ENCODE measurements at places on chromosomes 2 and 18.

- DNase-seq = no peak
Measured at GRCh38 chr2:242063436-242063835, 193.9 kb downstream of the RTP5 start.

DNA sequence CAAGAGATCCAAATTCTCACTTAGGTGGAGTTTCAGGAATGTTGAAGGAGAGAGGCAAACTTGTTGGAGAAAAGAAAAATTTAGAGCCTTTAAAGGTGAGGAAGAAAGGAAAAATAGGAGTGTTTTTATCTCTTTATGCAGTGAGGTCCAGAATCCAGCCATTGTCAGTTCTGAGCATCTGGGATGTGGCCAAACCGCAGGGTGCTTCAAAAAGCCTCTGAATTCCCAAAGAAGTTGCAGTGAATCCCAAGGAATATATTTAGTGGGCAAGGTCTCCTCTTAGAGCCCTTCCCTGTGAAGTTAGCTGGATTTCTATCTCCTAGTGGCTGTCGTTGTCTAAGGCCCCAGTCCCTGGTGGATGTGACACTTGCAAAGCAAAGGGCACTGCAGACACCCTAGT lies 51.2 kb downstream of the MTCL1 start:
- DNase-seq = no peak

DNA sequence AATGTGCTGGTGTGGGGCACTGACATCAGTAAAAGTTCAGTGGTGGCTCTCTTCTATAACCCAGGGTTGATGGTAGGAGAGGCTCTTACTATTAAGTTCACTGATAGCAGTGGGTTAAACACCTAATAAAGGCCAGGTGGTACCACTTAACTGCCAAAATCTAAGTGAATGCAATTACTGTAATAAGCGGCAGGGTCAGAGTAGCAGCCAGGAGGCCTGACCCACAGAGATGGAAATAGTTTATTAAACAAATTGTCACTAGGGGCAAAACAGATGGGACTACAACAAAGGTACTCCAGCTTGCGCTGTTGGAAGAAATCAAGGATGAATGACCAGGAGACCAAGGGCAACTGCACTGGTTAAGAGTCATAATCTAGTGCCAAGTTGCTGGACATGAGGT lies 26.6 kb downstream of the ZSWIM2 start:
- no peak for DNase-seq

- DNase-seq = no peak
Measured at GRCh38 chr18:63213936-63214671, 105.5 kb downstream of the BCL2 start.
